ENCODE measurements at places on chromosomes 13 and 19.

DNA sequence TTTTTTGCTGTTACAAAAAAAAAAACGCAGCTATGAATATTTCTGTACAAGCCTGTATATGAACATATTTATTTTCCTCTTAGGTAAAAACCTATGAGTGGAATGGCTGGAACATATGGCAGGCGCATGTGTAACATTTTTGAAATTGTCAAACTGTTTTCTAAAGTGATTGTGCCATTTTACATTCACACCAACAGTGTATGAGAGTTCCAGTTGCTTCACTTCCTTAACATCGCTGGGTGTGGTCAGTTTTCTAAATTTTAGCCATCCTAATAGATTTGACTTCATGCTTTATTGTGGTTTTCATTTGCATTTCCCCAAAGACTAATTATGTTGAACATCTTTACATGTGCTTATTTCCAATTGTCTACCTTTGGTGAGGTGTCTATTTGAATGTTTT lies 306.8 kb downstream of the KCNRG start:
- DNase-seq = no peak

- DNase-seq = no peak
Observed at GRCh38 chr19:56306016-56306415, 8.6 kb downstream of the ZSCAN5A start.

- no peak for DNase-seq
Observed at GRCh38 chr13:73496711-73497110, 437.9 kb downstream of the KLF5 start.

GRCh38 chr13:50220938-50221337 lies 205.7 kb downstream of the KCNRG start:
- no peak for DNase-seq

DNA sequence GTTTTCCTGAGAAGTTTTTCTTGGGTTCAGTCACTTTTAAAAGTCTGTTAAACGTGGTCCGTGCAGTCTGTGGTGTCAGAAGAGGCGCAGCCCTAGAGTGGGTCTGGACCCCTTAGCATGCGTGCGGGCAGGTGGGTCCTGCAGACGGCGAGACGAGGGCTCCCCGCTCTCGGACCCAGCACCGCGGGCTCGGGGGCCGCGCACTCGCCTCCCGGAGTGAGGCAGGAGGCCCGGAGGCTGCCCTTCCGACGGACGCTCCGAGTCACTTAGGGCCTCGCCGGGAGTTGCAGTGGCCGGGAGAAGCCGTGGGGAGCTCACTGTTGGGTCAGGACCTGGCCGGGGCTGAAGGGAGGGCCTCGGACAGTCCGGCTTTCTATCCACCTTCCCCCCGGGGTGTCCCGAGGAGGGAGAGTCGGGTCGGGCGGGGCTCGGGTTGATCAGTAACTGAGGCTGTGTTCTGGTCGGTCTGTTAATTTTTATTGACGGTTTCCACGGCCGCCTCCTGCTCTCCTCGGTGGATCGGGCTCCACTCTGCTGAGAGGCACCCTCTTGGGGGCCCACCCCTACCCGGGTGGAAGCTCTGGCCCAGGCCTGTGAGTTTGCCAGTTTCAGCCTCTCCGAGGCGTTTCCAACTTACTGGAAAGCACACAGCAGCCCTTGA lies 1.3 kb downstream of the PTBP1 start:
- DNase-seq = no peak

DNA sequence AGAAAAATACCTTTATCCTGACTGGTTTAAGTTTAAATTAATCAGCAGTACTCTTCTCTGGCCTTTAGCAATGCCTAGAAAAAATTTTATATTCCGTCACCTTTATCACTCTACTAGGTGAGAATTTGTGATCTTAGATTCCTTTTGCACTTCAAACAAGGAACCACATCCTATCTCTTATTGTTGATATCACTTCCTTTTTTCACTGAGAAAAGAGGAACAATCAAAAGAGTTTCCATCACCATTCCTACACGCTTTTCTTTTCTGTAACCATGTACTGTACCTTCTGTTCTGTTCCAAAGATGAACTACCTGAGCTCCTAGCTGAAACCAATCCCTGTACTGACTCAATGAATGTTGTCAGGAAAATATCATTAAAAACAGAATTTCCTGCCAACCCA lies 1379.0 kb upstream of the MIR17HG start:
- DNase-seq = no peak

DNA sequence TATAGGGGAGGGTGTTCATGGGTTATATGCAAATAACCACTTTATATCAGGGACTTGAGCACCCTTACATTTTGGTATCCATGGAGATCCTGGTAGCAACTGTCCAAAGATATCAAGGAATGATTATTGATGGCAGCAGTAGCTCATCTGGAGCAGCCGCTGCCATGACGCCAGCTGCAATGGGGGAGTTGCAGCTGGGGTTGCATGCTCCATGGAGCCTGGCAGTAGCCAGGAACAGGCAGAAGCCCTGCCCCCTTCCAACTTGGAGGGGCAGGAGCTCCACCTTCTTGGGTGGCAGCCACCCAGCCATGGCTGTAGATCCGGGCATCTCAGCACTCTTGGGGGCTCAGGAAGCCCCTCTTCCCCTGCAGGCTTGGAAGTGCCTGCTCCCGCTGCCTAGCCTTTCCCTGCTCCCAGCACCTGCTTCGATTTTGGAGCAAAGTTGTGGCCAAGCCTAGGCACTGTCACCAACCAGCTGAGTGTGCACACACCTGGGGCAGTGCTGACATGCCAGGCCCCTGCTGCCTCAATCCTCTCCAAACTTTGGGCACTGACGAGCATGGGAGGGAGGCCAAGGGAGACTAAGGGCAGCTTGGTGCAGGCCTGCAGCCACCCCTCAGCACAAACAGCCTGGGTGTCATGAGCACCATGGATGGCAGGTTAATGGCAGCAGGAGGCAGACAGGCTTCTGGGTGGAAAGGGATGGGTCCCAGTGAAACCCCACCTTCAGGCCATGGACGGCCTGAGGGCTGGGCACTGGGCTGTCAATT lies 235.6 kb upstream of the CSNK1A1L start:
- no peak for DNase-seq

- DNase-seq = no peak
Observed at GRCh38 chr19:58392945-58393724, 2.3 kb upstream of the RNF225 start.

DNA sequence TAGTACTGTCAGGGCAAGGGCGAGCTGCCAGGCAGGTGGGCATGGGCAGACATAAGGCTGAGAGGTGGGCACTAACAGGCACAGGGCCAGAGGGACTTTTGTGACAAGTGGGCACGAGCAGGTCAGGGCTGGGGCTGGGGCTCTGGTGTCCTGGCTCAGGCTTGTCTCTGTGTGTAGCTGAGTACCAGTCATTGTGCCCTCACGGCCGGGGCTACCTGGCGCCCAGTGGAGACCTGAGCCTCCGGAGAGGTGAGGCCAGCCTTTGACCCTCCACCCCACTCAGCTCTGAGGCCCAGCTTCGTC lies 21.6 kb downstream of the LTBP4 start:
- DNase-seq = no peak

DNA sequence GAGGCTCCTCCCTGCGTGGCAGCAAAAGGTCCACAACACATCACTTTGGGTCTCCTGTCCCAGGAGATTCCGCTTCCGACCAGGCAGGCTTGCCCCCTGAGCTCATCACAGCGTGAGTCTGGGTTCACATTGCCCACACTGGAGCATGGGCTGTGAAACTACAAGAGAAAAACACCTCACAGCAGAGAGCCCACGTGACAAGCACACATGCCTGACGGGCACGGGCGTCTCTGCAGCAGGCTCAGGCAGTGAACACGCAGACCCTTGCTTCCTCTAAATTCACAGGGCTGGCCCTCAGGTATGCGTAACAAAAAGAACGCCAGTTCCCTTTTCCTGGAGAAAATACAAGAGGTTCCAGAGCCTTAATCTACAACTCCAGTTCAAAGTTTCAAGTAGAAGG lies 41.9 kb downstream of the RASA3 start:
- no peak for DNase-seq

DNA sequence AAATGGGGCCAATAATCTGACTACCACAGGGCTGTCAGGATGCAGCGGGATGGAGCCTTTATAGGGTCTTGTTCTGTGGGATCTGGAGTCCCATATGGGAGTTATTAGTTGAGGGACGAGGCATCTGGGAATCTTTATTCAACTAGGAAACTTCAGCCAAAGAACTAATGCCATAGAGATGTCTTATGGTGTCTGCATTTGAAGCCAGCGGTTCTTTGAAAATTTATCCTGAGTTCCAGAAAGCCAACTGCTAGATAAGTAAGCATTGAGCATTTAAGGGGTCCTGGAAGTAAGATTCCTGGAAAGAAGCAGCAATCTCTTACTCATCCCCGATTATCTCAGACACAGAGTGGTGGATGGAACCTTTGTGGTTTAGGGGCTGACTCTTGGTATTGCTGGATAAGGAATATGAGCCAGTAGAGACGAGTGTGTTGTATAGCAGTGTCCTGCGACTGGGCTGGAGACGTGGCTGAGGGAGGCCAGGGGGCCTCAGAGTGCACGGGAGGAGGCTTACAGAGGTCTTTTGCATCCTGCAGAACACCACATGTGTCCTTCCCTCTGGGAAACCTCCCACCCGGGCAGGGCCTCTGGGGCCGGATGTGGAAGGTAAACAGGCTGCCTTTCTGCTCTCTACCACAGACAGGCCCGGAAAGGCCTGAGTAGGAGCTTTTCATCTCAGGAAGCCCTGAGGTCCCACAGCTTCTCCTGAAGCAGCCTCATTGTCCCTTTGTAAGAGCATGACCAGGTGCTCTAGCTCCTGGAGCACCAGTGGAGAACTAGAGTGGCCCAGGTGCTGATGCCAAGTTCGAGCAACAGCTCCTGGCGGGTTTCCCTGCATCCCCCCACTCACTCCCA lies 28.8 kb downstream of the ACTN4 start:
- peak; percentile 70 for DNase-seq

- DNase-seq = no peak
Observed at GRCh38 chr13:79097201-79097600, 308.9 kb downstream of the RBM26 start.

GRCh38 chr19:2171349-2172145 lies 7.8 kb downstream of the DOT1L start:
- DNase-seq = no peak

- DNase-seq = no peak
Observed at GRCh38 chr13:78659450-78659730, 435 bp upstream of the OBI1 start.

DNA sequence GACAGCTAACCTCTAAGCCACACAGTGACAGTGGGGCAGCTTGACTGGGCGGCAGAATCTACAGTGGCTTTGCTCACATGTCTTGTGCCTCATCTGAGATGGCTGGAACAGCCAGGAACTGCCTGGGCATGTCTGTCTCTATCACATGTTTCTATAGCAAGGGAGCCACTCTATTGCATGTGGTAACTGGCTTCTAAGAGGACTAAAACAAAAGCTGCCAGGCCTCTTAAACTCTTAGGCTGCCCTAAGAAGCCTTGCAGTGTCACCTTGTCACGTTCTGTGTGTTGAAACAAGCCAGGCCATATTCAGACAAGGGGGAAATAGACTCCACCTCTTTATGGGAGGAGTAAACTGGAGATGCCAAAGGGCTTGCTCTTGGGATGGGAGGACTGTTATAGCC lies 122.9 kb upstream of the MAB21L1 start:
- DNase-seq = no peak

DNA sequence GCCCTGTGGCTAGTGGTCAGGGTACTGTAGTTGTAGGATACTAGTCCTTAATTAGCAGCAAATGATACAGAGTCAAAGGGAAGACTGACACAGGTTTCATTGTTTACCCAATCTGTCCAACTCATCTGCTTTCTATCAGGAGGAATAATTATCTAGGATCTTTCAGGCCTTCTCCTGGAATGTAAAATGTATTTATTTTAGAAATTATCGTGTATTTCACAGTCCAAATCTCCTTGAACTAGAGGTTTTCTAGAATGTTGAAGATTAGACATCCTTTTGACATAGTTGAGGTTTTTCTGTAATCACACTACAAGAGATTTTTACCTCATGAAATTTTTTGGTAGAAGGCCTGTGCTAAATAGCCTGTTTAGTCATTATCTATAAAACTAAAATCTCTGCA lies 1694.8 kb upstream of the PCDH20 start:
- DNase-seq = peak; percentile 47

- DNase-seq = no peak
Observed at GRCh38 chr13:34897220-34897619, 44.9 kb upstream of the NBEA start.

All from fibroblast of skin of left quadriceps (primary cell).